Caki2 (cell line): ENCODE measurements at places on chromosomes 11 and 22.

DNA sequence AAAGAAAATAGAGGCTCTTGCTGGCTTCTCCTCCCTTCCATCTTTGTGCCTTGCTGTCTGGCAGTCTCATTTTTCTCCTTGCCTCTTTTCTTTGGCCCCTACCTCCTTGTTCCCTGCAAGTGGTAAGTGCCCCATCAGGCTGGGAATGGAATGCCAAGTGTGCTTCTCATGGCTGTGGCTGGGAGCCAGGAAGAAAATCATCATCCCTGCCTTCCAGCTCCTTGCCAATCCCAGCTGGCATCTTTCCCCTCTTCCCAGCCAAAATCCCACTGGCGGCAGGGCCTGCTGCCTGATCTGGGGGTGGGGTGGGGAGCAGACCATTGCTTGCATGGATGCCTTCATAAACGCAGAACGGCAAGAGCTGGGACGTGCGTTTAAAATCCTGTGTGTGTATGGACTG is 27.0 kb upstream of the SLC25A18 start:
- no peak for DNase-seq

DNA sequence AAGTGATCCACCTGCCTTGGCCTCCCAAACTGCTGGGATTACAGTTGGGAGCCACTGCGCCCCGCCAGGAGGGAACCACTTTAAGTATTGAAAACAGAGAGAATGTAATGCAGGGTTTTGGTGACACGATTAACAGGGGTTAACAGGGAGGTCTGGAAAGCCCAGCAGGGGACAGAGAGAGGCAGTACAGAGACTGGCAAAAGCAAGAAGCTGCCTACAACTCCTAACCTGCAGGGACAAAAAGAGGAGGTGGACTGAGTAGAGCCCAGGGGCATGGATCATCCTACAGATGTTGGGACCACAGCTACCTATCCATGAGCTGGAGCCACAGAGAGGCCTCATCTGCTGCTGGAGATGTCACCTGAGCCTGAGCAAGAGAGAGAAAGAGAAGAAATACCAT is 1.7 kb upstream of the SPINDOC start:
- no peak for DNase-seq

- no peak for DNase-seq
Observed at GRCh38 chr11:92764128-92764527, 205.3 kb upstream of the MTNR1B start.

DNA sequence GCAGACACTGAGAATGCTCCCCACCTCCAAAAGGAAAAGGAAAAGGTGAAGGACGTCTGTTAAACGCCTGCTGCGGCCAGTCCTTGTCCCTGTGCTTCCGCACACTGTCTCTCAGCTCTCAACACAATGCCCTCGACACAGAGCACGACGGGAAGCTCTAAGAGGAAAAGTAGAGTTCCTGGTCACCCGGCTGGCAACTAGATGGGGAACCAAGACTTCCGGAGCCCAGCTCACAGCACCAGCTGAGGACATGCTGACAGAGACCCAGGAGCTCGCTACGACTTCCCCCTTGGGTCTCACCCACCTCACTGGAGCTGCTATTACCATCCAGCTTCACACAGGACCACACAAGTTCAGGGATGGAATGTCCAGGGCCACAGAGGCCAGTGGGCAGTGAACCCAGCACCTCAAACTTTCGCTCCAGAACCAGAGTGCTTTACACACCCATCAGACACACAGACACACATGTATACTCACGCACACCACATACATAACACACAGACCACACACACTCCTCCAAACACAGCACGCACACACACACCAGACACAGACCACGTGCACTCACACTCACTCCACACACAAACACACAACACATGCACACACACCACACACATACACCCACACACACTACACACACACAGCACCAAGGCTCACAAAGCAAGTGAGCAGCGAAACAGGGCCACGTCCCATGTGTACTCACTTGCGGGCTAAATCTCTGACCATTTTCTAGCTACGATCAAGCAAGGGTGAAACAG is 9.6 kb downstream of the SULT4A1 start:
- no peak for DNase-seq

GRCh38 chr22:50015451-50016307 is 3.1 kb upstream of the IL17REL start:
- DNase-seq: no peak

DNA sequence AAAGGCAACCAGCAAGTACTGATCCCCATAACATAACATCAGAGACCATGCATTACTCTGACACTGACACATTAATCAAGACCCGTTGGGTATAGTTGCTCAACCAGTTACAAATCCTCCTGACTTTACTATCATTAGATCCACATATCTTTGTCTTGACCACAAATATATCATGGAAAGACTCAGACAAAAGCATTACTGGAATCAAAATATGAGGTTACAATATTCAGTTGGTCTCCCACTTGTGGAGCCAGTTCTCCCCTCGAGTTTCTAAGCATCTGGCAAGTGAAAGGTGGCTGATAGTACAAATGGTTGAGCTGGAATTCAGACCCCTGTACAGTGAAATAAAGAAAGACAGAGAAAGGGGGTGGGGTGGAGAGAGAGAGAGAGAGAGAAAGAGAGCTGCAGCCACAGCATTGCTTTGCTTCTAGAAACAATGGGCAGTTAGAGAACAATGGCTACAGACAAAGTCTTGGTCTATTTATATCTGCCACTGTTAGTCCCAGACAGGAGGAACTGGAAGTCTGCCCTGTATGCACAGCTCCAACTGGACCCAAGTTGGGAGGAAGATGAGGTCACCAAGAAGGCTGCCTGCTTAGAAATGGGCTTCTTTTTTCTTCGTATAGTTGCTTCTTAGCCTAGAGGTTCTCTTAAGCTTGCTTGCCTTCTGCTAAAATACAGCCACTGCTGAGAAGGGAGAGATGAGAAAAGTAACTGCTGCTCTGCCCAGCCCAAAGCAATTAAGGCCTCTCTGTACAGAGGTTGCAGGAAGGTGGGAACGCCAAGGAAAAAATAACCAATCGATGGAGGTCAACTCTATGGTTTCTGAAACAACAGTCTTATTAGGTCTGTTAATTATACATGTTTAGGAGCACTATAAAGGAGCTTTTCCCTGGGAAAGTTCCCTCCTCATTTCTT is 85.5 kb downstream of the ETS1 start:
- DNase-seq: no peak

GRCh38 chr22:38819387-38819940 is 24.4 kb downstream of the NPTXR start:
- DNase-seq: no peak

DNA sequence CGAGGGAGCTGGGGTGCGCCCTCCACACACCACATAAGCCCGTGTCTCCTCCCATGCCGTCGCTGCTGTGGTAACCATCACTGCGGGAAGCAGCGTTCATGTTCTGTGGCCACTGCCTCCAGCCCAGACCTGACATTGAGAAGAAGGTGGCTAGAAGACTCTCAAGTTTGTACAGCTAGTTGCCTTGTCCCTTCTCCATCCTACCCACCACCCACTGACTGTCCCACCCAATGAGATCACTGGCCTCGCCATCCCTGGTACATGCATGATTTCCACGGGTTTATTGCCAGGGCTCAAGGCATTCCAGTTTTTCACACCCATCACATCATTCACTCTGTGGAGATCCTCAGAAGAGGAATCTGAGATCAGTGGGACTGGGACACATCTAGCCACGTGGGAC is 33.0 kb downstream of the AHNAK start:
- DNase-seq: no peak

GRCh38 chr11:95682552-95682951 is 107.0 kb downstream of the FAM76B start:
- no peak for DNase-seq

GRCh38 chr11:126219547-126219946 is 8.0 kb downstream of the FAM118B start:
- DNase-seq: no peak

DNA sequence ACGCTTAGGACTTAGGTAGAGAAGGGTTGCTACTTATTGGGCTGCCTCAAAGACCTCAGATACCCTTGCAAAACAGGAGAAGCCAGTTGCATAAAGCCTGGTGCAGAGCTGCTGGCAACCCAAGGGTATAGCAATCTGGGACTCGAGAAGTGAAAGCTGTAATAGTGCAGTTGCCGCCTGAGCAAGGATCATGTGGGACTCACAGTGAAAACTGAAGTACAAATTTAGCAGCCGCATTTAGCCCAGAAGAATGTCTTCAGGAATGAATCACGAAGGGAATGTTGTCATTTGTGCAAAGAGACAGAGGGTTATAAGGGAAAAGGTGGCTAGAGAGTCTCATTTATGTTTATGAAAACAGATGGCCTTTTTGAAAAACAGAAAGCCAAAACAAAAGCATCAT is 267.2 kb downstream of the TENM4 start:
- no peak for DNase-seq

GRCh38 chr22:45531441-45532234 is 29.0 kb downstream of the FBLN1 start:
- no peak for DNase-seq

GRCh38 chr11:117900121-117900648 is 23.7 kb upstream of the FXYD6 start:
- no peak for DNase-seq

DNA sequence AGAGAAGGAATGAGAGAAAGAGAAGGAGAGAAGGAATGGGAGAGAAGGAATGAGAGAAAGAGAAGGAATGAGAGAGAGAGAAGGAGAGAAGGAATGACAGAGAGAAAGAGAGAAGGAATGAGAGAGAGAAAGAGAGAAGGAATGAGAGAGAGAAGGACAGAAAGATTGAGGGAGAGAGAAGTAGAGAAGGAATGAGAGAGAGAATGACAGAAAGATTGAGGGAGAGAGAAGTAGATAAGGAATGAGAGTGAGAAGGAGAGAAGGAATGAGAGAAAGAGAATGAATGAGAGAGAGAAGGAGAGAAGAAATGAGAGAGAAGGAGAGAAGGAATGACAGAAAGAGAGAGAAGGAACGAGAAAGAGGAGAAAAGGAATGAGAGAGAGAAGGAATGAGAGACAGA is 34.1 kb upstream of the APOL5 start:
- no peak for DNase-seq

- no peak for DNase-seq
Observed at GRCh38 chr11:79182794-79183193, 258.0 kb downstream of the TENM4 start.

GRCh38 chr22:45602824-45603595 is 68.6 kb upstream of the ATXN10 start:
- peak; percentile 99 for DNase-seq

DNA sequence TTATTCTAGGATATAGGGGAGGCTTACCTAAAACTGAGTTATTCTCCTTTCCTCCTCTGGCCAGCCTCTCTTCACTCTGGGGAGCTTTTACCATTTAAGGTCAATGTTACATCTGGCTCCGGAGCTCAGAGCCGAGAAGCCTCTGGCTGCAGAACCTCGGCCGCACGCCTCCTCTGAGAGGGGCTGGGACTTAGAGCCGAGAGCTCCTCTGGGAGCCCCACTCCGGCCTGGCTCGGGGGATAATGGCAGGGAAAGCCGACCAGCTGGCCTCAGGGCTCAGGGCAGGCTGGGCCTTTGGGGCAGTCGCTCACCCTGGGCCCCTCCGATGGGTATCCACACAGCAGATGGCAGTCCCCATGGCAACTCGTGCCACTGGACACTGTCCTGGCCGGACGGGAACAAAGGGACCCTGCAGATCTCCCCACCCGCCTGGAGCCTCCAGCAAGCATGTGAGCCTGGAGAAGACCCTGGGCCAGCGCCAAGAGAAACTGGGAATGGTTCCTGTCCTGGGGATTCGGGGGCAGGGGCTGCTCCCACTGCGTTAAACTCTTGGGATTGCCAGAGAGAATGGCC is at the start of gene IRAG1:
Gene IRAG1 (minus strand): TSS at position 247 of the 573 bp plus-strand sequence. CDS start 153 bp downstream, at position 94.
- DNase-seq: no peak

- DNase-seq: no peak
Observed at GRCh38 chr11:74696939-74697675, 34.1 kb downstream of the CHRDL2 start.

DNA sequence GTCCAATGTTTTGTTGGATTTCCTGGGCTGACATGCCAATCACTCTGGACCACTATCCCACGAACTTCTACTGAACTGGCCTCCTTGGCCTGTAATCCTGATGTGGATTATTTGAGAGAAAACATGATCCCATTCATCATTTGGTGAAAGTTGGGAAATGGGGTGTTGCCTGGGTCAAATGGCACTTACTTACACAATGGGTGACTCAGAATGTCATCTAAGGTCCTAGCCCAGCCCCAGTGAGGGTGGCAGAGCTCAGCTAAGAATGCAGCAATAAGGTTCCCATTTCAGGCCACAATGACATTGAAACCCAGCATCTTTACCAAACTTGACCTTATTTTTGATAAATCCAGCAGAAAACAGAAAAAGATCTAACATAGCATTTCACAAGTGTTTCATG is 8.0 kb upstream of the DSCAML1 start:
- DNase-seq: no peak

DNA sequence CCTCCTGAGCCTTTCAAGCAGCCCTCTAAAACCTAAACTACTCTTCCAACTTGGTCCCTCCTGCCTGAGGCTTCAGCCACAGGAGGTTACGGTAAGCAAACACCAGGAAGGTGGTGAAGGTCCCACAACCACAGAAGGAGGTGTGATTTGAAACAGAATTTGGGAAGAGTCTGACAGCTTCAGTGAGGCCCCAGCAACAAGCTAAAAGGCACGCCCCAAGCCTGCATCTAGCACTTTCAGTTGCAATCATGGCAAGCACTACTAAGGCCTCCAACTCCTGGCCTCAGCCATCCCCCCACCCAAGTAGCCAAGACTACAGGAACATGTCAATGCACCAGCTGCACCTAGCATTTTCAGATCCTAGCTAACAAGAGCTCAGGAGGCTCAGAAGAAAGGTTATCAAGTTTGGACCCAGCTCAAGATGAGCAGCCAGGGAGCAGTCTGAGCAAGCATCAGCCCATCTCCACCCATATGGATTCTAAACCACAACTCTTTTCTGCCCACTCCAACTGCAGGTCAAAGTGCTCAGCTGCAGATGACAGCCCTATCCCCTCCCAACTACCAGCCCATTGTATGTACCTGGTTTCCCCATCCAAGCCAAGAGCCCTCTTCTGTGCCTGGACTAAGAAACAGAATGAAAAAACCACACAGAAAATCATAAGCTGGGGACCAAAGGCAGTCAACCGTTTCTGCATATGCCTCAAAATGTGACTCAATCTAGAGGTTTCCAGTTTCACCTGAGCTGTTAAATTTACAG is 10.4 kb upstream of the AHNAK start:
- peak; percentile 55 for DNase-seq

DNA sequence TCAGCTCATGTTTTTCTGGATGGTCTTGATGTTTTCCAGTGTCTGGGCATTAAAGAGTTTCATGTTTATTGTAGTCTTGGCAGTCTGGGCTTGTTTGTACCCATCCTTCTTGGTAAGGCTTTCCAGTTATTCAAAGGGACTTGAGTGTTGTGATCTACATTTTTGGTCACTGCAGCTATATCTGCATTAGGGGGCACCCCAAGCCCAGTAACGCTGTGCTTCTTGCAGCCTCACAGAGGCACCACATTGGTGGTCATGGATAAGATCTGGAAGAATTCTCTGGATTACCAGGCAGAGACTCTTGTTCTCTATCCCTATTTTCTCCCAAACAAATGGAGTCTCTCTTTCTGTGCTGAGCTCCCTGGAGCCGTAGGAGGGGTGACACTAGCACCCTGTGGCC is 451.5 kb upstream of the FAT3 start:
- DNase-seq: peak; percentile 7

GRCh38 chr11:116865696-116866095 is 28.3 kb upstream of the APOA1 start:
- no peak for DNase-seq
